ENCODE measurements at places on chromosomes 5 and 9.

DNA sequence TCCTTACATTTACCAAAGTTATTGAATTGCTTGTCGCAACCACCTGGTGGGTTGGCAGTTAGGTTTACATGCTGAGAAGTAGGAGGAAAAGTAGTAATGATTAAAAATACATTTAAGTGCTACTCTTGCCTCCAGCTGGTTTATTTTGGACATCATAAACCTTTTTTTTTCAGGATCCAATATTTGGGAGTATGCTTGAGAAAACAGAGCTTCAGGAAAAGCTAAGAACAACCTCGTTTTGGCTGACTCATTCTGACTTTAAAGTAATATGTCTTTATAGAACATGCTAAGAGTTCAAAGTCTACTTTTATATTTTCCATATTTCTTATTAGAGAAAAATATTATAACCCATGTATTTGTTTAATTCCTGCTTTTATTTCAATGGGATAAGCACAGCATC, 41.7 kb upstream of the BNC2 start:
- DNase-seq = no peak

DNA sequence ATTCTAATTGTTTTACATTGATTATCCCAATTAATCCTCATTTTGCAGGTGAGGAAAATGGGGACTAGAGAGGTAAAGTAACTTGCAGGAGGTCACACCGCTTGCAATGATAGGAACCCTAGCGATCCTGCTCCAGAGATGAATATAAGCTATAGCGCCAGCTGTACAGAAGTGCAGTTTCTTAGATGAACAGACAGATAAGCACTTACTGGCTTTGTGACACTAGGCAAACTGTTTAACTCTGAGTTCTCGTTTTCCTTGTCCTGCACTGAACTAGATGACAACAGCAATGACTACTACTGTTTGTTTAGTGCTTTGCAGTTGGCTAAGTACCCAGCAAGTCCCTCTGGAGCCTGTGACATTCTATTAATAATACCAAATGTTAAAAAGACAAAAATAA, 11.1 kb downstream of the LHX6 start:
- no peak for DNase-seq

DNA sequence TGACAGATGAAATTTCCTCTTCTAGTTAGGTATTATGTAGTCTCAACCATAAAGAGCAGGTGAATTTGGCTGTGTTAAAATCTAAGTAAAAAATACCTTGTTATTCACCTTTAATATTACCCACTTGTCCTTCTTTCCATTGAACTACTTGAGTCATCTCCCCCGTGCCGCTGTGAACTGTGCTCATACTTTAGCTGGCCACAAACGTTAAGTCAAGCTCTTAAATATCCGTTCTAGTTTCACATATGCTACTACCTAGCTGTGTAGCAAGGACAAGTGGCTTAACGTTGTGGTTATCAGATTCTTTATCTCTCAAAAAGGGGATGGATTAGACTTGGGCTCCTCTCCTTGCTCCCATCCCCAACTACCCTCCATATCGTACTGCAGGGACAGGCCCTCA, 110.4 kb downstream of the EFNA5 start:
- no peak for DNase-seq

DNA sequence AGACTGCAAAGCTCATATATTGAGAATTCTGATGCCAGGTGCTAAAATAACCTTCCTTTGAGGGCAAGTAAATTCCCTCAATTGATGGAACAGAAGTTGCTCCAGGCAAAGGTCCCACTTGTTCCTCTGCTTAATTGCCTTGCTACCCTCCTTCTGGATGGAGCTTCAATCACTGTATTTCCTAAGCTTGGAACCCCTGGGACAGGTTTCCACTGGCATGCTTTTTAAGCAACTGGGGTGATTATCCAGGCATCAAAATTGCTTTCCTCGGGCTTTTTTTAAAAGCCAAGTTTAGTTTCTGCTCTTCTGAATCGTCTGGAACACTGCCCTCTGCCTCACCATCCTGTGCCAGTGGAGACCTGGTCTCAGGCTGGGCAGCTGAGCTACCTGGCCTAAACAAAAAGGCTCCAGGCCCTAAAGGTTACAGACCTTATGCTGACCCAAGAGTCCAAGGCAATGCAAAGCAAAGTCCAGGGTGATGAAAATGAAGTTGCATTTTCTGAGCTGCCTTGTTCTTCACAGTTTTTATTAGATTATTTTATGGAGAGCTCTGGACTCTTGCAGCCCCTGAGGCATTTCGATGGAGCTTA, 167.9 kb upstream of the CD180 start:
- DNase-seq = no peak

DNA sequence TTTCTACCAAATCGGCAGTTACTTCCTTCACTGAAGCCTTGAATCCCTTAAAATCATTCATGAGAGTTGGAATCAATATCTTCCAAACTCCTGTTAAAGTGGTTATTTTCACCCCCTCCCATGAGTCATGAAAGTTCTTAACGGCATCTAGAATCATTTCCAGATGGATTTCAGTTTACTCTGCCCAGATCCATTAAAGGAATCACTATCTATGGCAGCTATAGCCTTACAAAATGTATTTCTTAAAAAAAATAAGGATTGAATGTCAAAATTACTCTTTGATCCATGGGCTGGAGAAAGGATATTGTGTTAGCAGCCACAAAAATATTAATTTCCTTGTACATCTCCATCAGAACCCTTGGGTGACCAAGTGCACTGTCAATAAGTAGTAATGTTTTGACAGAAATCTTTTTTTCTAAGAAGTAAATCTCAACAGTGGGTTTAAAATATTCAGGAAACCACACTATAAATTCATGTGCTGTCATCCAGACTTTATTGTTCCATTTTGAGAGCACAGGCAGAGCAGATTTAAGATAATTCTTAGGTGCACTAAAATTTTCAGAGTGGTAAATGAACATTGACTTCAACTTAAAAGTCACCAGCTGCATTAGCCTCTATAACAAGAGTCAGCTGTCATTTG, 767.7 kb downstream of the DTWD2 start:
- DNase-seq = no peak

DNA sequence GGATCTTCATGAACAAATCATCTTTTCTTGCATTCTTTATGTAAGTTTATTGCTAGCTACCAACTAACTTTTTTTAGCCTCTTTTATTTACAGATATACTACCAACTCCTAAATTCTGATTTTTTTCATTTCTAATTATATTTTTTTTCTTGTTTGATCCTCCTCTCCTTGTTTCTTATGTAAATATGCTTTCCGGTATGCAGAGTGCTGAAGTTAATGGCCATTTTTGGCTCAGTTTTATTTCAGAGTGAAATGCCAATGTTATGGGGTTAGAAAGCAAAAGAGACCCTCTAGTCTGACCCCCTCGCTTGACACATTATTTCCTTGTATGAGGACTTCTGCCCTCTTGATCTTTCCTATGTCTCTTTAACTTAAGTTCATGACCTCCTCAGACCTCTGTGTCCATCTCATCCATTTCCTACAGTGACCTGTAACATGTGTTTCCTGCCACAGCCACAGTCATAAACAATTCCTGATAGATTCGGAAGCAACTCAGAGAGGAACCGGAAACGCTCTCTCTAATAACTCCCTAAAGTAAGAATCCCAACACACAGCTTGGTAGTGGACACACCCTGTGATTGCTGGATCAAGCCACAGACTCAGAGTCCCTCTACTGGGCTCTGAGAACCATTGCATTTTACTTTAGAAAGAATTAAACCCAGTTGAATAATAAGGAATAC, 42.9 kb upstream of the AFAP1L1 start:
- DNase-seq = no peak

DNA sequence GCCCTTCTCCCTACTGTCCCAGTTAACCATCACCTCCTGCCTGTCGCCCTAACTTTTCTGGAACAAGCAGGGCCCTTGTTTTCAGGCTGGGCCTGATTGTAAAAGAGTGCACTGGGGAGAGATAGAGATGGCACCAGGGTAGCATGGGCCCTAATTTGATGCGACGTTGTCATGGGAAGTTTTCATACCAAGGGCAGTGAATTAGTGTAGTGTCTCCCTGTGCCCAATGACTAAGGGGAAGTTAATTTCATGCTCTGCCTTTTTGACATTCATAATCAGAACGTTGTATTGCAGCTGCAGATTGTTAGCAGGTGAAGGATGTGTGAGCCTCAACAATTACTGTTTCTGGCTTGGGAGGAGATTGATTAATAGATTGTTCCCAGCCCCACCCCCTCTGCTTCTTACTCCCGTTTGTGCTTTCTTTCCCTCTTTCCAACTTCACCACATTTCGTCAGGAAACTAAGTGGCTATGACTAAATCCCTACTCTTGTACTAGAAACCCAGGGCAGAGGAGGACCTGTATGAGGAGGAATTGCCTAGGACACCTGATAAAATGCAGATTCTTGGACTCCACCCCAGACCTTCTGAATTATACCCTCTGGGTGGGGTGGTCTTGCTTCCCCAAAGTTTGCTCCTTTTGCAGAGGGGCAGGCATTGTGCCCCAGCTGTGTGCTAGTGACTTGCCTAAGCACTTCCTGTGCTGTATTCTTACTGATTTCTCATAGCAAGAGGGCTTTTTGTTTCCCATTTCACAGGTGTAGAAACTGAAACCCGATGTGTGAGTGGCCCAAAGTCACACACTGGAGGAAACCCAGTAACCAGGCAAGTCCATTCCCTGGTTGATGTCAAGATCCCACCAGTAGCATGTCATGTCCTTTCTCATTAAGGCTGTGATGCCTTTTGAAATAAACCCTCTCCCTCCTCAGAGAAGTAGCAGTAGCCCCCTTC, 56.3 kb downstream of the DAB2IP start:
- no peak for DNase-seq

DNA sequence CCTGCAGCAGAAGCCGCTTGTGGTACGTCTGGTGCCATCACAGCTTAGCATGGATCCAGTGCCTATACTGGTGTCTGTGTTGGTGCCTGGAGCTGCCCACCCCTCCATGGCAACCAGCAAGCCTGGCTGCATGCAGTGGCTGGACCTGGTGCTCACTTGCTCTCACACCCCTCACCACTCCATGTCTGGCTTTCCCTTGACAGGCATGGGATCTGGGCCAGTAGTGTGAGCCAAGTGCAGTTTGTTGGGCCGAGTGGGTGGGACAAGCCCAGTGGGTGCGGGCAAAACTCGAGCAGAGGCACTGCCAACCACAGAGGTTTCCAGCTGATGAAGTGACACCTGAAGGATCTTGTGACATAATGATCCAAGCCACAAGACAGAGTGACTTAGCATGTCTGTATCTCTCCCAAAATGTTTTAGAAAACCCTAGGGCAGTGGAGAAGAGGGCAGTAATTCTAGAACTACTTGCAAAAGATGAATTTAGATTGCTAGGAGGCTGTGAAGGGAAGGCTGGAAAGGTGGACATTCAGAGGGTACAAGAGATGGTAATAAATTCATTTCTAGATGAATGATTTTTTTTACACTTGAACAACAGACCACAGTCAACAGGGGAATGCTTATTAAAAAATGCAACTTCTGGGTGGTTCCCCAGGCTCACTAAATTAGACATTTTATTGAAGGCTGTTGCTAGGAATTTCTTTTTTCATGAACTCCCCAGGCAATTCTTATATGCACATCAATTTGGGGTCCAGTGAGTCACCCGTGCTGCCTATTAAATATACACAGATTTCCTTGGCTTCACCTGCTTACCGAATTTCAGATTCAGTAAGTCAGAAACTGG, 660.3 kb downstream of the TLR4 start:
- DNase-seq = no peak

Data from cortex of kidney (tissue), 1 donor.